ENCODE measurements at places on chromosomes 16 and 17.

DNA sequence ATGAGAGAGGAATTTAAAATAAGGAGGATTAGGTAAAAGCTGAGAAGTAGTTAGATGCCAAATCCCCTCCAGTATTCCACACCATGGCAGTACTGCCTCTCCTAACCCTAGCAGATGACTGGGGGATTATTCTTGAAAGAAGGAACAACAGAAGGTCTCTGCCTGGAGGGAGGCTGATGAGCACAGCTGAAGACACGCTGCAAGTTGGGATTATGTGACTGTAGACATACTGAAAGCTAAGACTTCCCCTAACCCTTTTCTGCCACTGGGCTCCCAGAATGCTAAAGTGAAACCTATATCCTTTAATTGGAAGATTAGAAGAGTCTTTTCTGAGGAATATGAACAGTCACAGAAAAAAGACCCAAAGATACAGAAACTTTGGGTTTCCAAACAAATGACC is 27.7 kb upstream of the SLC46A1 start:
- no peak for DNase-seq

GRCh38 chr16:84144209-84144858 is 643 bp downstream of the HSDL1 start:
- peak; percentile 45 for DNase-seq

DNA sequence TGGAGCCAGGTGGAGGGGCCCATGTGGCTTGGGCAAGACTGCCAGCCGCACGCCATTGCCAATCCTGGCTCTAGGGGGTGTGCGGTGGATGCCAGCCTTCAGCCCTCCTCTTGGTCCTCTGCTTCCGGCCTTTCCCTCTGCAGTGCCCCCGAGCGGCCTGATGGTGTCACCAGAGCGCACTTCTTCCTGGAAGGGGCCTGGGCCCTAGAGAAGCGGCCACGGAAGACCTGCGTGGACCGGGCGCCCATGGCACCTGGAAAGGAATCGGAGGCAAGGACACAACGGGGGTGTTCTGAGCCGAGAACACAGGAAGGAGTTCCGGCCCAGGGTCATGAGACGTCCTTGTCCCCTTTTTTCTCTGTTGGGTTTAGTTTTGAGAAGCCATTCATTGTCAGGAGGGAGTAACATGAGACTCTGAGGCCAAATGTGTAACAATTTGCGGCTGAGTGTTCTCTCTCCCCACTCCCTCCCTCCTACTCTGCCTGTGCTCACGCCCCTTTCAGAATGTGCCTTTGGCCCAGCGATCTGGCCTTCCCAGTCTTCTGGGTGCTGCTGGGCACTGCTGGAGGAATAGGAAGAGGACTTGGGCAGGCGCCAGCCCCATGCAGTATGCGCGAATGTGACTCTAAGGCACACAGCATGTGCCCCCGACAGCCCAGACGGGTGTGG is 92.8 kb downstream of the IRX3 start:
- no peak for DNase-seq

GRCh38 chr16:81623365-81624102 is 155.6 kb upstream of the PLCG2 start:
- DNase-seq, result peak; percentile 68

GRCh38 chr17:55845385-55845784 is 94.5 kb downstream of the PCTP start:
- DNase-seq, result no peak
